ENCODE measurements at places on chromosomes 16 and 17.
A peak's percentile ranks its signal among the peaks of the same experiment; 100 is the strongest.

- no peak for ATAC-seq
Observed at GRCh38 chr16:66036793-66037715, 329.4 kb upstream of the CDH5 start.

- ATAC-seq: peak; percentile 80
Observed at GRCh38 chr17:72588961-72589360, 468.1 kb downstream of the SOX9 start.

DNA sequence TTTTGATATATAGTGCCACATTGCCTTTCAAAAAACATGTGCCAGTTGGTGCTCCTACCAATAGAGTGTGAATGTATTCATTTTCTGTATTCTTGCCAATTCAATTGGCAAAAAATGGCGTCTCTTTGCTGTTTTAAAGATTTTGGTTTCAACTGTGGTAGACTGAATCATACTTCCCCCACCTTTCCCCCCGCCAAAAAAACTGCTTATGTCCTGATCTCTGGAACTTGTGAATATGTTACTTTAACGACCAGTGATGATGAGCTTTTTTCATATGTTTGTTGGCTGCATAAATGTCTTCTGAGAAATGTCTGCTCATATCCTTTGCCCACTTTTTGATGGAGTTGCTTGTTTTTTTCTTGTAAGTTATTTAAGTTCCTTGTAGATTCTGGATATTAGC is 325.1 kb upstream of the KCNJ16 start:
- no peak for ATAC-seq

GRCh38 chr16:4313563-4314531 is 2.0 kb upstream of the GLIS2 start:
- no peak for ATAC-seq

DNA sequence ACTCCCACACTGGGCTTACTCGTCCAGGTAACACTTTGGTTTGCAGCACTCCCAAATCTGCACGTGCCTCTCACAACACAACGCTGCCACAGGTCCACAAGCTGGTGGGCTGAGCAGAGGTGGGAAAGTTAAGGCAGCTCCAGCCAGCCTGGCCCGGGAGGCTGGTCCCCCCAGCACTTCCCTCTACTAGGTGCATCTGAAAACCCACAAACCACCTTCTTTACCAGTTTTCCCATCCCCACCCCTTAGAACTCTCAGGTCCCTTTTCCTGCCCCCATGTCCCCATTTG is 1.4 kb upstream of the GAA start:
- no peak for ATAC-seq

- ATAC-seq: no peak
Observed at GRCh38 chr17:33290253-33290652, 2.8 kb downstream of the ASIC2 start.

DNA sequence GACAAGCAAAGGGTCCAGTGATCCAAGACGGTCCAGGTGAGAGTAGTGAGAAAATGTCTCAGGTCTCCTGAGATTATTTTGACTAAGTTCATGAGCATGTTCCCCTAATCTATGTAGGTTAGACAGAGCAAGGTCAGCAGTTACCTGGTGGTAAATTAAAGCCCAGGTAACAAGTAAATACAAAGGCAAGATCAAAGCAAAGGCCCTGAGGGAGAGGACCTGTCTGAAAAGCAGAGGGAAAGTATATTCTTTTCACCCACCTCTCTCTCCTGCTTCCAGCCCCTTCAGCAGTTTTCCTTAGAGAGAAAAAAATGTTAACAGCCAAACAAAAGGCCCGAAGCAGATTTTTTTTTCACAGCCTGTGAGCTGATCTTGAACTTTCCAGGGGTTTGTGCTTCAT is 302.7 kb downstream of the MAP2K6 start:
- ATAC-seq: no peak

DNA sequence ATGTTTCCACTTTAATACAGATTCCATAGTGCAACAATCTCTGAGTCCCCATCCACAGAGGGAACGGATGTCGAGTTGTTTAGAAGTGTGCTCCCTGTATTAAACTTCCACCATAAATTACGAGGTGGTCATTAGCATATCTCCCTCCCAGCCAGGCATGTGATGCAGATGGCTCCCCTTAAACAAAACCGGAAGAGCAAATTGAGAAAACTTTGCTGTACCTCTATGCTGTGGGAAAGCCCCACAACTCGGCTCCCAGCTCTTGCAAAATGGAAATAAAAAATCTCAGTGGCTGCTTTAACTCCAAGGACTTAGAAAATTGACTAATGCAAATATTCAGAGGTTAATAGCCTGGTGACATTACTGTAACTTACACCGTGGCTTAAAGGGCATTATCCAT is 290.9 kb downstream of the MAF start:
- no peak for ATAC-seq

DNA sequence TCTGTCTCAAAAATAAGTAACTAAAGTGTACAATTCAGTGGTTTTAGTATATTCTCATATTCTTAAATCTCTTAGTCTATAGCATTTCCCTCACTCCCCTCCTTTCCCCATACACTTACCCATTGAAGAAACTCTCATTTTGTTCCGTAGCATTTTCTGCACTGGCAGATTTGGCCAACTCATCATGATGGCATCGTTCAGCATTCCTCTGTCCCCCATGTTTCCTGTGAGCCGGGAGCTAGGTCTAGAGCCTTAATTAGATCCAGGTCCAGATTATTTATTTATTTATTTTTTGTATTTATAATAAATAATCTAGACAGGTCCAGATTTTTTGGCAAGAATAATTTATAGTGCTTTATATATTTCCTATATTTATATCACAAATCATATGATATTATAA is 31.0 kb downstream of the HEATR3 start:
- no peak for ATAC-seq

DNA sequence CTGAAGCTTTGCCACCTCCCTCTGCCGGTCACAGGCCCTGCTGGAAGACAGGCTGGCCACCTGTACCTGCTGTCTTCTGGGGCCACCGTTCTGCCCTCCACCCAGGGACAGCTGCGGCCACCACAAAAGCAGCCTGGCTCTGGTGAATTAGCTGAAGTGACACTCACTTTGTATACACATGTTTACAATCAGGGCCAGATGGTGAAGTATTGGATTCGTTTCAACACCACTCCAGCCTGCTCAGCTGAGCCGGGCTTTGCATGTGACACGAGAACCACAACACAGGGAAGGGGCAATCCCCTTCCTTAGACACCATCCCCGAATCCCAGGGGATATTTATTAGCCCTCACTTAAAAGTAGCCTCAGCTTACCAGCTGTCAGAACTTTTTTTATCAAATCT is 191.5 kb upstream of the RPL38 start:
- no peak for ATAC-seq

DNA sequence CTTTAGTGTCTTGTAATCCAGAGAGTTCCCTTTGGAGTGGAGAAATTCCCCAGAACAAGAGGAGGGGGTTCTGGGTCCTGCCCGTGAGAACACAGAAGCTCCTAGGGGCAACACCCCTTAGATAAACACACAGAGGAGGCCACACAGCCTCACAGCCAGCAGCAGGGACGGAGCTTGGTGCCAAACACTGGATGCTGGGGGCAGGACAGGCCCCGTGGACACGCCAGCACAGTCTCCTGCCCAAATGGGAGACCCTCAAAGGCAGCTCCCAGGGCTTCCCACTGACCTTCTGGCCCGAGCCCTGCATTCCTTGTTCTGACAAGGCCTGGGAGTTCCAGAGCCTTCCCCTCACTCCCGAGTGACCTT is 31.8 kb upstream of the JPH3 start:
- no peak for ATAC-seq

GRCh38 chr16:56738221-56738620 is 8.3 kb downstream of the NUP93 start:
- no peak for ATAC-seq

- no peak for ATAC-seq
Observed at GRCh38 chr16:57489229-57489628, 2.9 kb upstream of the DOK4 start.

- no peak for ATAC-seq
Observed at GRCh38 chr16:13344001-13344400, 442.6 kb downstream of the SHISA9 start.

DNA sequence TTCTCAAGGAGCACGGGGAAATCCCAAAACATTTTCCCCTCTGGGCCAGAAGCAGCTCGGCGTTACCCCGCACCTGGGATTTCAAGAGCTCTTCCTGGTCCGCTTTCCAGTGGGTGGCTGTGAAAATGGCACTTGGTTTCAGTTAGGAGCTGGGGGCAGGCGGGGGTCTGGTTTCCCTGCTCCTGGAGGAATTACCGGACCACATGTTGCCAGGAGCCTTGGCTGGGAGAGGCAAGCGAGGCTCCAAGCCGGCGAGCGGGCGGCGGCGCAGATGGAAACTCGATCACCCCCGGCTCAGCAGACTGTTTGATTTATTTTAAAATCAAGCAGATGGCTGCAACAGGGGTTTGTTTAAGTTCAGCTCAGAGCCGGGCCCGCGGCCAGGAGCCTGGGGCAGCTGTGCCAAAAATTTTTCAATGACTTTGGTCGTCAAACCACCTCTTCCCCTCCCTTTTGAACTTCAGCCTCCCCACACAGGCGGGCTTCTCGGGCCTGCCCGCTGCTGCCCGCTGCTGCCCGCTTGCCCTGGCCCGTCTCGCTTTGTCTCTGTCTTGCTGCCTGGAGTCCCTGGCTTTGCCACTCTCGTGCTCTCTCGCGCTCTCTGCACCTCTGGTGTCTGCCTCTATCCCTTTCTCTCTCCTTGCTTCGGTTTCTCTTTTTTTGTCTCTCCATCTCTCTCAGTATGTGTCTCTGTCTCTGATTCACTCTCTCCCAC is 108.0 kb upstream of the CIBAR2 start:
- peak; percentile 72 for ATAC-seq

- ATAC-seq: no peak
Observed at GRCh38 chr17:65102788-65103187, 34.4 kb upstream of the RGS9 start.

- ATAC-seq: no peak
Observed at GRCh38 chr17:34710226-34710625, 130.8 kb downstream of the TMEM132E start.

- no peak for ATAC-seq
Observed at GRCh38 chr16:16868727-16869126, 489.8 kb downstream of the NPIPA7 start.

GRCh38 chr17:3893003-3893719 is at the start of gene CAMKK1:
Gene CAMKK1 (minus strand): TSS chr17:3893053. CDS start chr17:3885687, 7,366 bp downstream.
- ATAC-seq: peak; percentile 71

Data from esophagus mucosa (tissue), 1 donor.